NCI-H1417 treated with DMSO at 0.1 percent for 48 hours (cell line): ENCODE measurements at places on chromosomes 1 and 21.

GRCh38 chr1:233689748-233690254 is 75.9 kb downstream of the KCNK1 start:
- DNase-seq = no peak

DNA sequence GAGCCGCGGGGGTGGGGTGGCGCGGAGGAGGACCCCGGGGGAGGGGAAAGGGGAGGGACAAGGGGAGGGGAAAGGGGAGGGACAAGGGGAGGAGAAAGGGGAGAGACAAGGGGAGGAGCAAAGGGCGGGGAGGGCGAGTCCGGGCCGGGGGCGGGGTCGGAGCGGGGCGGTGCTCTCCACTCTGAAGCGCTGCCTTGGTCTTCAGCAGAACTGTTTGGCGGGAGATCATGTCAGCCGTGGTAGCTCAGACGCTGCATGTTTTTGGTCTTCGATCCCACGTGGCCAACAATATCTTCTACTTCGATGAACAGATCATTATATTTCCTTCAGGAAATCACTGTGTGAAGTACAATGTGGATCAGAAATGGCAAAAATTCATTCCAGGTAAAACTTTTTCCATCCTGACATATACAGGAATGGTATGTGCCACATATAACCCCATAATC is 420 bp downstream of the CFAP57 start:
- DNase-seq = peak; percentile 72

GRCh38 chr1:23838401-23838866 is 13.2 kb upstream of the HMGCL start:
- DNase-seq = no peak

- DNase-seq = no peak
These were observed 178.5 kb downstream of the PRDM2 start for GRCh38 chr1:13878451-13878850.
